ENCODE measurements at places on chromosomes 2 and 18.

GRCh38 chr2:159903443-159904126 is 105.6 kb upstream of the CD302 start:
- peak; percentile 48 for DNase-seq

DNA sequence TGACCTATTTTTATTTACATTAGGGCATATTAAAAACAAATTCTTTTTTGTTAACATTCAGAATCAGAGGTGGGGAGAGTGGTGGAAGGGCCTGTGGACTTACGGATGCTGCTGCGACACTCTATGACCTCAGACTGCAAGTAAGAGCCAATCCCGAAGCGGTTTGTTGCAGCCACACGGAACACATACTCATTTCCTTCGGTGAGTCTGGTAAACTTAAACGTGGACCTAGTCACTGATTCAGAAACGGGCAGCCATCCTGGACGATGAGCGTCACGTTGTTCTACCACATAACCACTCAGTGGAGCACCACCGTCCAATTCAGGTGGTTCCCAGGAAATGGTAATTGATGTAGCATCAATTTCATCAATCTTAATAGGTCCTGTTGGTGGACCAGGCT is 61.9 kb downstream of the PLEKHA3 start:
- DNase-seq = no peak

- no peak for DNase-seq
Measured at GRCh38 chr18:421247-422155, 79.0 kb downstream of the COLEC12 start.

- DNase-seq = no peak
Measured at GRCh38 chr18:35131387-35132020, 90.3 kb downstream of the MAPRE2 start.

DNA sequence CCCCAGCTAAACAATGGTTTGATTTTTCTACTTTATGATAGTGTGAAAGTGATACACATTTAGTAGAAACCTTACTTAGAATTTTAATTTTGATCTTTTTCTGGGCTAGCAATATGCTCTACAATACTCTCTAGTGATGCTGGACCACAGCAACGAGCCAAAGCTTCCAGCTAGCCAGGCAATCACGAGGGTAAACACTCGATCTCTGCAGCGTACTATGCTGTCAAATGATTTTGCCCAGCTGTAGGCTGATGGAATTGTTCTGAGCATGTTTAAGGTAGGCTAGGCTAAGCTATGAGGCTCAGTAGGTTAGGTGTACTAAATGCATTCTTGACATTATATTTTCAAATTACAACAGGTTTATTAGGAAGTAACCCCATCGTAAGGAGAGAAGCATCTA is 207.5 kb downstream of the LRRTM4 start:
- no peak for DNase-seq

DNA sequence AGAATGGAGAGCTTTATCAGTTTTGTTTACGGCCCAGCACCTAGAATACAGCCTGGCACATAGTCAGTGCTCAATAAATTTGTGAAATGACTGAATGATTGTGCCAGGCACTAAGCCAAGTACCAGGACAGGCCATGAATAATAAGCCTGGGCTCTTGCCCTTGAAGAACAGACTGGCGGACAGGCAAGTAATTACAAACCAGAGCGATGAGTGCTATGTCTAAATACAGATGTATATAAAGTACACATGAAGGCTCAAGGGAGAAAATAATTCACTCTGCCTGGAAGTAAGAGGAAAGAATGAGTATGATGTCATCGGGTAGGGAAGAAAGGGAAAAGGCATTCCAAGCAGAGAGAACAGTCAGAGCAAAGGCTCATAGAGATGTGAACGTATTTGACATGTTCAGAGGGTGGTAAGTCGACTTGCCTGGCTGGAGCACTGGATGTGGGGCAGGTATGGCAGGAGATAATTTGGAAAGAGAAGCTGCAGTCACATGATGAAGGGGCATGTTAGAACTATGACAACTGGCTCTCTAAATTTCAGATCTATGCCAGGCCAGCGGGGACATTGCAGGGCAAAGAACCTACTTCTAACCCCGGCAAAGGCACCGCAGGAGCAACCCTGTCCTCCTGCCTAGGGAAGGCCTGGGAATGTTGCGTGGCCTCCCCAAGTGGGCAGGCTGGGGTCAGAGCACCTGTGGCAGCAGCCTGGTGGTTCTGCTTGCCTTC is 119.1 kb upstream of the STPG4 start:
- DNase-seq = no peak

- no peak for DNase-seq
Measured at GRCh38 chr2:178819992-178820391, 12.8 kb upstream of the TTN start.

- DNase-seq = no peak
Measured at GRCh38 chr2:105611811-105612424, 132.8 kb upstream of the NCK2 start.

- no peak for DNase-seq
Measured at GRCh38 chr2:109379507-109379906, 234.3 kb downstream of the SEPTIN10 start.

- no peak for DNase-seq
Measured at GRCh38 chr18:42404151-42404550, 449.1 kb downstream of the PIK3C3 start.

- no peak for DNase-seq
Measured at GRCh38 chr18:26421503-26421902, 126.8 kb downstream of the KCTD1 start.

DNA sequence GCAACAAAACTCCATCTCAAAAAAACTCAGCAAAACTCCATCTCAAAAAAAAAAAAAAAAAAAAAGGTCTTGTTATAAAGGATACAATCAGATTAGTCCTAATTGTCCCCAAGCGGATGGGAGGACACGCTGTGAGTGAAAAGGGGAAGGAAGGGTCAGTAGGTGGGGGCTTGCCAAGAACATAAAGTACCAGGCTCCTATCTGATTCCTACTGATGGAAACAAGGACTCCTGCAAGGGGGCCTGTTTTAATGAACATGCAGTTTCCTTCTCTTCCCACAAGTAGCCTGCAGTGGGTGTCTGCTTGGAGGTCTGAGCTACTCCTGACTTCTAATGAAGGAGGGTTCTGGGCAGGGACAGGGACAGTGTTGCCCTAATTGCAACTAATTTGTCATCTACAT is 7.9 kb downstream of the SCG2 start:
- no peak for DNase-seq

GRCh38 chr18:10121786-10122515 is 208.1 kb downstream of the VAPA start:
- DNase-seq = no peak

- DNase-seq = no peak
Measured at GRCh38 chr2:206387808-206388207, 55.5 kb upstream of the ADAM23 start.

GRCh38 chr2:163601377-163601776 is 134.4 kb downstream of the FIGN start:
- DNase-seq = no peak

DNA sequence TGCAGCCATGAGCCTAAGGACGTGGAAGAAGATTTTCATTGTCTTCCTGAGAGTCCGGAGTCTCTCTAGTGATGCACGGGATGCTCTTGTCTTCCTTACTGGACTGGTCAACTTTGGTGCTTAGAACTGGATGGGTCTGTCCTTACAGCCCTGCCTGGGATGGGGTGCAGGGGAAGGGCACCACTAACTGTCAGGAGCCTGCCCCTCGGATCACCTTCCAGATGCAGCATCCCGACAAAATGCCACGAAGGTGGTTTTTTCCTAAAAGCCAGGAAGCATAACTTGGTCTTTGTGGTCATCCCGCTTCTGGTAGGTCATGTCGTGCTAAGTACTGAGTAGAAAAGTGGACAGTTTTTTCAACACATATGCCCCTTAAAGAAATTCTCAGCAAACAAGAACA is 207.4 kb upstream of the TWIST2 start:
- no peak for DNase-seq

GRCh38 chr2:156340804-156341451 is 8.4 kb upstream of the NR4A2 start:
- no peak for DNase-seq

GRCh38 chr2:12417786-12418185 is 298.9 kb upstream of the TRIB2 start:
- DNase-seq = no peak

DNA sequence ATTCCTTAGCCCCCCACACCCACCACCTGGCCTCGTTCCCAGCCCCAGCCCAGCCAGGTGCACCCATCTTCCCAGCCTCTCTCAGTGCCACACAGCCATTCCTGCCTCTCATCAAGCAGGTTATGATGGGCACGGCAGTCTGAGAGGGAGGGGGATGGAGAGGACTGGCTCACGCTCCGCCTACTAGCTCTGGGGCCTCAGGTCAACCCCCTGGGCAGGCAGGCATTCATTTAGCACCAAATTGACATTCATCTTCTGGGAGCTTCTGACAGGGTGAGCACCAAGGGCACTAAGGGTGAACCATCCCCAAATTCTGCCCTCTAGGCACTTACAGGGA is 66.2 kb upstream of the FOSL2 start:
- no peak for DNase-seq

- DNase-seq = no peak
Measured at GRCh38 chr18:7757175-7757574, 190.1 kb downstream of the PTPRM start.

GRCh38 chr2:239751679-239752355 is 273.3 kb downstream of the NDUFA10 start:
- no peak for DNase-seq

DNA sequence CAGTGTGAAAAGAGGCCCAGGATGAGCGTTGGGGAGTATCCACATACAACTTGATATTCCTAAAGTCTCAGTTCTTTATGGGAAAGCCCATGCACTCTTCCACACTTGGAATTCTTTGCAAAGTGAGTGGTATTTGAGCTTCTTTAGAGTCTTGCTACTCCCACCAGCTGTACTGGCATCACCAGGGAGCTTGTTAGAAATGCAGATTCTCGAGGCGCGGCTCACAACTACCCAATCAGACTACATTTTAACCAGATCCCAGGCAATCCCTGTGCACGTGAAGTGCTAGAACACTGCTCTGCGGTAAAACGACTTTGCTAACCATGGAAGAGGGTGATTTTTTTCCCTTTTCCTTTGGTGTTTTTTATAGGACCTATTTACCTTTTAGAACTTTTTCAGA is 184.7 kb downstream of the NEDD4L start:
- no peak for DNase-seq

GRCh38 chr2:129480790-129481189 is 498.7 kb upstream of the RAB6C start:
- DNase-seq = no peak

DNA sequence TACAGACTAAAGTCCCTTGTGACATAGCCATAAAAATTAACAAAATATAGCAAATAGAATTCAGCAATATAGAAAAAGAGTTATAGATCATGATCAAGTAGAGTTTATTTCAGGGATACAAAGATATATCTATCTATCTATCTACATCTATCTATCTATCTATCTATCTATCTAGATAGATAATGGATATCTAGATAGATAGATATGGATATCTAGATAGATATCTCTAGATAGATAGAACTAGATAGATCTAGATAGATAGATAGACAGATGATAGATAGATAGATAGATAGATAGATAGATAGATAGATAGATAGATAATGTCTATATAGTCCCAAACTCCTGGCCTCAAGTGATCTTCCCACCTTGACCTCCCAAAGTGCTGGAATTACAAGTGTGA is 17.3 kb upstream of the CHMP3 start:
- no peak for DNase-seq

DNA sequence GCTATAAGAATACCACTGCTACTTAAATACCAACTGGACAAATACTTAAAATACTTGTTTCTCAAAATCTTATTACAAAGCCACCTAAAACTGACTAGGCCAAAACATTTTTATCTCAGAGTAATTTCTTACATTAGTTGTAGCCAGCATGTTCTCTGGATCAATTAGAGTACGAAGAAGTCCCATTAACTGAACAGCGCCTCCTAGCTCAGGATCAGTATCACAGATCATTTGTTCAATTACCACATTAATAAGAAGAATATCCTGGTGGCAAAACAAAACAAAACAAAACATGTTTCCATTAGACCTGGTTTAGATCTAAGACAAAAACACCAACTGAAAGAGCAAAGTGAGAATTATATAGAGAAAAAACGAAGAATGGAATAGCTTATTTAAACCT is 36.0 kb downstream of the PPP4R3B start:
- no peak for DNase-seq

DNA sequence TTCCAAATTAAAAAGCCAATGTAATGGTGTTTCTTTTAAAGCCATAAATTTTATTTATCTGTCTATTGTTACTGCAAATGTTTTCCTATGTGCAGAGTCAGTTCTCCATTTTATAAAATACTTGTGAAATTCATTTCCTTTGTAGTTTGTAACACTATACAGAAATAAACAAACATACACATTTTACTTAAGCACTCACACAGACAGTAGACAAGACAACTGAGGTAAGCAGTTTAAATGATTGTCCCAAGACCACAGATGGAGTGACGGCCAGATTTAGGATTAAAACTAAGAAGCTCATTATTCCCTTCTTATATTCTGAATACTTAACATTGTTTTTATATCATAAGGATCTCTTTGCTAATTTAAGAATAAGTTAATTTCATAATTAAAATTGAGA is 100.9 kb downstream of the BAZ2B start:
- no peak for DNase-seq

- DNase-seq = no peak
Measured at GRCh38 chr18:32760391-32760790, 12.4 kb downstream of the KLHL14 start.

GRCh38 chr2:216219861-216220260 is 110.7 kb downstream of the XRCC5 start:
- no peak for DNase-seq

- DNase-seq = no peak
Measured at GRCh38 chr2:6913415-6914157, 3.6 kb upstream of the RNF144A start.

- no peak for DNase-seq
Measured at GRCh38 chr2:152600697-152601096, 116.6 kb downstream of the PRPF40A start.

Measured in activated gamma-delta T cell treated with anti-CD3 and anti-CD28 coated beads, Interleukin-2, amount 50 U/mL, for 16 hours (primary cell).